ENCODE measurements at places on chromosomes 3 and 15.

DNA sequence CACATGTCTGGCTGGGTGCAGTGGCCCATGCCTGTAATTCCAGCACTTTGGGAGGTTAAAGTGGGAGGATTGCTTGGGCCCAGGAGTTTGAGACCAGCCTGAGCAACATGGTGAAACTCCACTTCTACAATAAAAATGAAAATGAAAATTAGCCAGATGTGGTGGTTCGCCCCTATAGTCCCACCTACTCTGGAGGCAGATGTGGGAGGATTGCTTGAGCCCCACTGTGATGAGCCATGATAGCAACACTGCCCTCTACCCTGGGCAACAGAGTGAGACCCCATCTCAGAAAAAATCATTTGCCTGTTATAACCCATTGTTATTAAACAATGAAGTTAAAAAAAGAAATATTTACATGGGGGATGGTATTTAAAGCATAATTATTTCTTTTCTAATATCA, 240.1 kb upstream of the ZPLD1 start:
- no peak for DNase-seq

DNA sequence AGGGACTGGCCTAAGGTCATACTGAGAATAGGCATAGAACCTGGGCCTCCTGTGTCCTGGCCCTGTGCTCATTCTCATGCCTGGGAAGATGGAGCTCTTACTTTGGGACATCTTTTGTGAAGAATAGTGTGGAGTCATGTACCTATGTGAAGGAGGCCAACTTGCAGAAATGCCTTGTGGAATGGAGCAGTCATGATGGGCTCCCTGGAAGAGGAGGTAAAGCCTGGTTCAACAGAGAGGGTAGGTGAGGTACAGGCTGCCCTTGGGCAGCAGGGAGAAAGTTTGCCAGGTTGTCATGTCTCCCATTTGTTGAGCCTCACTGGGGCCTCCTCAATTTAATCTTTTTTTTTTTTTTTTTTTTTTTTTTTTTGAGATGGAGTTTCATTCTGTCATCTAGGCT, 18.1 kb downstream of the MAPKAPK3 start:
- no peak for DNase-seq

DNA sequence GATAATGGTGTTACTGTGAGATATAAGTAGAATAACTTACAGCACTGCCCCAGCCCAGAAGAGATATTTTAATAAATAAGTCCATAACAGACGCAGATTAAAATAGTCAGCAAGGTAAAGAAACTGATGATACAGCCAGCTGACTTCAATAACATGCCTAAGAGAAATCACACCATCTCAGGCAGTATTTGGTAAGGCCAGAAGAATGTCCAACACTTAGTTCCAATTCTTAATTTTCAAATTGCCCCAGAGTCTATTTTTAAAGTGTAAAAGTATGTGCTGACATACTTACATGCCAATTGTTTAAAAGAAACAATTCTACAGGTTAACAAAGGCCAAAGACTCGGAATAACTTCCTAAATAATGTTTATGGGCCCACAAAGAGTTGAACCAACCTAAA, 1.6 kb downstream of the GNB4 start:
- DNase-seq, result no peak

- DNase-seq, result no peak
Observed at GRCh38 chr3:99911433-99911832, 93.8 kb downstream of the CMSS1 start.

DNA sequence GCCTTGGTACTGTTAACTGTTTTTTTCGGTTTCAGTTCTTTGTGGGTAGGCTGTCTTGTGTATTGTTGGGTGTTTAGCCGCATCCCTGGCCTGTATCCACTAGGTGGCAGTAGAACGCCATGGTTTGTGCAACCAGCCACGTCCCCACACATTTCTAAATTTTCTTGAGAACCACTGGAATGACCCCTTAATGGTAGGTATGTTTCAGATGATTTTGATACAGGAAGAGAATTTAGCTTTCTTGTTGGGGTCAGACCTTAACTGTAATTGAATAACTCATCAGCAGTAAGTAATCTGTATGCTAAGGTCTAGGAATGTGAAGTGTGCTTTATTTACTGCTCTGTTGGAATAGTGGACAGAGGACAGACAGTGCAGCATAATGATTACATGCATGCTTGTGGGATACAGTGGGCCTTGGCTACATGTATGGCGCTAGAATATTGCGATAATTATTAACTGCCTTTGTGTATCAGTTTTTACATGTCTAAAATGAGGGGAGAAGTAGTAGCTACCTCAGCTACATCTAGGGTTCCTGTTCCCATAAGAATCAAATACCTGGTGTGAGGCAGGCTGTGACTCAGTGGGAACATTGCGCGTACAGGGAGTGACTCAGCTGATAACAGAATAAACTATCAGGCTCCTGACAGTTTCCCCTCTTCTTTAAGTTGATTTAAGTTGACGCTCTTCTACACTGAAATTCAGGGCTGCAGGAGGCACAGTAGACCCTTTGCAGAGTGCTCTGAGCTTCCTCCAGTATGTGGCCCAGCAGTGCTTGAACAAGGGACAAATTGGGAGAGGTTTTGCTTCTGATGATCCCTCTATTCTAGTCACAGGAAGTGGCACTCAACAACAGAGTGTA, 25.0 kb upstream of the GPR171 start:
- DNase-seq, result peak; percentile 89

- DNase-seq, result no peak
Observed at GRCh38 chr3:186963636-186964035, 33.3 kb downstream of the ST6GAL1 start.

DNA sequence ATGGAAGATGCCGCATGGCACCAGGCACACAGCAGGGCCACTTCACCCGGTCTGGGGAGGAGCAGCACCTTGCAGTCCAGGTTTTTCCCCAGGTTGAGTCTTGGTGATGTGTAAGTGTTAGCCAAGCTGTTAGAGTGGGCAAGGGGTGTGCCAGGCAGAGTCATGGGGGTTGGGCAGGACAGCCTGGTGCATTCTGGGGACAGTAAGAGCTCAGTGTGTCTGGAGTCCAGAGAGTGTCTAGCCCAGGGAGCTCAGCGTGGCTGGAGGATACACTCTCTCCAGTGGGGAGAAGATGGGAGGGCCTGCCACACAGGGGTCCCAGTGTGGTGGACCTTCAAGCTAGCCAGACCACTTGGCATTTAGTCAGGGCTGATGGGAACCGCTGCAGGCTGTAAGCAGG, 87.4 kb downstream of the AAGAB start:
- no peak for DNase-seq

Measured in activated CD4-positive, alpha-beta T cell treated with anti-CD3 and anti-CD28 coated beads, Interleukin-2, Interleukin-4, amounts not matched to agents 100 ng/mL and 50 ng/mL, durations not matched to agents 16 hours and 8 hours (primary cell).